Endothelial cell of umbilical vein (primary cell): ENCODE measurements at places on chromosomes 5 and 9.

DNA sequence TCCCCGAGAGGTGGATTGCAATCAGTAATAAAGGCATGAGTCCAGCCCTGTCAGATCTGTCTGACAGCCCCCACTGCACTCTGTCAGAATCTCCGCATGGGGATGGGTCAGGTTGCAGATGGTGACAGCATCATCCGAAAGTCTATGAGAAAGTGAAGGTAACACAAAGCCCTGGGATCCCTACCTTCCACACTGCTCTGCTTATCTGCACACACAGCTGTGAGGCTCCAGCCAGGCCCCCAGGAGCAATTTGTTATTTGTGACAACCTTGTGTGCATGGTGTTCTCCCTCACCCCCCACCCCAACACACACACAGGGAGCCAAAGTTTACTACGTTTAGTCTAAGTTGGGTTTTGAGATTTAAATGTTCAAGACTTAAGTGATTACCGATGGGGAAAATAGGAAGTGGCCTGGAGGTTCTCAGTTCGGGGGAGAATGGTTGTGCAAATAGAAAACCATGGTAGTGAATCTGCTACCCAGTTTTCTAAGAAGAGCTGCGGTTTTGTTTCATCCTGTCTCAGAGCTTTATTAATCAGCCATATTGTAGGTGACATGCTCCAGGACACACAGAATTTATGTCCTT lies 92.7 kb downstream of the SV2C start:
- no peak for DNase-seq

DNA sequence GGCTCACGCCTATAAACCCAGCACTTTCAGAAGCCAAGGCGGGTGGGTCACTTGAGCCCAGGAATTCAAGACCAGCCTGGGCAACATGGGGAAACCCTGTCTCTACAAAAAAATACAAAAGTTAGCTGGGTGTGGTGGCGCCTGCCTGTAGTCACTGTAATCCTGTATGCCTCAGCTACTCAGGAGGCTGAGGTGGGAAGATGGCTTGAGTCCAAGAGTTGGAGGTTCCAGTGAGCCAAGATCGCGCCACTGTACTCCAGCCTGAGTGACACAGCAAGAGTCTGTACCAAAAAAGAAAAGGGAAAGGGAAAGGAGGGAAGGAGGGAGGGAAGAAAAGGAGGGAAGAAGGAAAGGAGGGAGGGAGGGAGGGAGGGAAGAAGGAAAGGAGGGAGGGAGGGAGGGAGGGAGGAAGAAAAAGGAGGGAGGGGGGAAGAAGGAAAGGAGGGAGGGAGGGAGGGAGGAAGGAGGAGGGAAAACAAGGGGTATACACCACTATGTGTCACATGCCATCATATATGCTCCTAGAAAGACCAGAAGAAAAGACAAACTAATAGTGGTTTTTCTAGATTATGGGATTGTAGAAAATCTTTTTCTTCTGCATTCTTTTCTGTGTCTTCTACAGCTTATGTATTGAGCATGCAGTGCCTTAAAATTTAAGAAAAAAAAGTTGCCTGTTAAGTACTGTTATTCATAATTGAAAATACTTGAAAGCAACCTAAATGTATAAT lies 240.1 kb downstream of the DENND1A start:
- DNase-seq, result no peak

- DNase-seq, result no peak
Measured at GRCh38 chr5:38069360-38069759, 189.0 kb upstream of the EGFLAM start.

- no peak for DNase-seq
Measured at GRCh38 chr5:34667705-34668104, 11.6 kb downstream of the RAI14 start.

GRCh38 chr9:80881940-80882339 lies 807.4 kb downstream of the TLE1 start:
- no peak for DNase-seq

GRCh38 chr5:54470128-54470527 lies 14.6 kb downstream of the HSPB3 start:
- no peak for DNase-seq

DNA sequence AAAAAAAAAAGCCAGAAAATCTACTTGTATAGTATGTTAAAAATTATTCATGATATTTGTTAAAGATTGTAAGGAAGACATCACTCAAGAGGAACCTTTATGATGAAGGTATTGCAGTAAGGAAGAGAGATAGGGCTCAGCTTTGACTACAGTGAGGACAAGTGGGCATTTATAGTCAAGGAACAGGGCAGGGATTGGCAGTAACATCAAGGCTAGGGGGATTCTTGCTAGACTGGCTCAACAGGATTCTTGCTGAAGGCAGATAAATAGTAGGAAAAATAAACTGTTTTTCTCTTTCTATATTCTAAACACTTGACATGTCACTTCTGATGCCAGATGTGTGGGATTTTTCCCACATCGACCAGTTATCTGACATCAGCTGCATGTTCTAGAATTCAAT lies 96.7 kb downstream of the ITGA1 start:
- DNase-seq, result no peak

GRCh38 chr9:122246666-122247065 lies 17.9 kb upstream of the LHX6 start:
- no peak for DNase-seq
